Stimulated activated CD8-positive, alpha-beta memory T cell treated with anti-CD3 and anti-CD28 coated beads, Interleukin-7, amount 100 ng/mL, for 1 hour (primary cell): ENCODE measurements at places on chromosomes 2 and 18.

- no peak for DNase-seq
Measured at GRCh38 chr2:178084273-178084672, 11.7 kb upstream of the PDE11A start.

DNA sequence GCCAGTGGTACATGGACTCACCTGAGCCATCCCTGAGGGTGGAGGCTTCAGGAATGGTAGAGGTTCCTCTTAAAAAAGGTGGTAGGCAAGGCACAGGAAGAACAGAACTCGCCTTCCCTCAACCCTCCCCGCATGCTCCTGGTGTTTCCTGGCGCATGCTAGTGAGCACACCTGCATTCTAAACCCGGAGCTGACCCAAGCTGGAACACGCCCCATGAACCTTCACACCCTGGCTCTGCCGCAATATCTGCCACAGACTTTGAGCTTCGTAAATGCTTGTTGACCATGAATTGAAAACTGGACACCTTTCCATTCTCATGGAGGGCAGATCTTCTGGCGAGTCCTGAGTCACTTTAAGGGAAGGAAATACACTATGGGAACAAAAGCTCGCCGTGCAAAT is 601.3 kb upstream of the RAB6C start:
- DNase-seq = no peak

- no peak for DNase-seq
Measured at GRCh38 chr2:36512705-36513104, 85.3 kb downstream of the FEZ2 start.

GRCh38 chr2:190809876-190810525 is 70.6 kb upstream of the GLS start:
- no peak for DNase-seq

DNA sequence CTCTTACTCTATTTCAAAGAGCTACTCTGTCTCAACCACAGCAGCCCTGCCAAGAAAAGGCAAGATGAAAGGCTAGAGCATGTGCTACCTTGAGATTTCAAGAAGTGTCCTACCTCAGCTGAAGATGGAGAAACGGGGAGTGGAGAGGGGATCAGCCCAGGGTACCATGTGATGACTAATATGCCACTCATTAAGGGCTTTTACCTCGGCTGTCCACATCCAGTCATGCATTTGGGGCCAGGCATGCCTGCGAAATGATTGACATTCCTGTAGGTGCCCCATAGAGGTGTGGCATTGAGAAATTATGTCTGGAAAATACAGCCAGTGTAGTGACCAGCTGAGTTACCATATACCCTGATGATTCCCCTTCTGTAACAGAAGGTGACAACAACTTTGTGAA is 96.1 kb downstream of the NRP2 start:
- no peak for DNase-seq

DNA sequence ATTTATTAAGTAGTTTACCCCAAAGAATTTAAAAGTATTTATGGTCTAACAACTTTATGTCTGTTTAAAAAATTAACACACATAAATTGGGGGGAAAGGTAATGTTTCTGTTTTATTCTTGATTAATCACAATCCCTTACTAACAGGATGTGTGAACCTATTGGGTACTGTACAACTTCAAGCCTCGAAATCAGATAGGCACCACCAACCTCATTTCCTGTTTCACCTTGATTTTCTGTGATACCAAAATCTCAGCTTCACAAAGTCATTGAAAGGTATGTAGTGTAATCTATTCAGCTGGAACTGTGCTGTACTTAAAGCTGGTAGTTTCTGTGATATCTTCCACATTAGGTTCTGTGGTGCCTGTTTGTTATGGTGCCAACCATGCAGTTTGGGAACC is 4.0 kb downstream of the RNMT start:
- DNase-seq = no peak

- DNase-seq = no peak
Measured at GRCh38 chr2:24456599-24457556, 34.2 kb upstream of the NCOA1 start.

DNA sequence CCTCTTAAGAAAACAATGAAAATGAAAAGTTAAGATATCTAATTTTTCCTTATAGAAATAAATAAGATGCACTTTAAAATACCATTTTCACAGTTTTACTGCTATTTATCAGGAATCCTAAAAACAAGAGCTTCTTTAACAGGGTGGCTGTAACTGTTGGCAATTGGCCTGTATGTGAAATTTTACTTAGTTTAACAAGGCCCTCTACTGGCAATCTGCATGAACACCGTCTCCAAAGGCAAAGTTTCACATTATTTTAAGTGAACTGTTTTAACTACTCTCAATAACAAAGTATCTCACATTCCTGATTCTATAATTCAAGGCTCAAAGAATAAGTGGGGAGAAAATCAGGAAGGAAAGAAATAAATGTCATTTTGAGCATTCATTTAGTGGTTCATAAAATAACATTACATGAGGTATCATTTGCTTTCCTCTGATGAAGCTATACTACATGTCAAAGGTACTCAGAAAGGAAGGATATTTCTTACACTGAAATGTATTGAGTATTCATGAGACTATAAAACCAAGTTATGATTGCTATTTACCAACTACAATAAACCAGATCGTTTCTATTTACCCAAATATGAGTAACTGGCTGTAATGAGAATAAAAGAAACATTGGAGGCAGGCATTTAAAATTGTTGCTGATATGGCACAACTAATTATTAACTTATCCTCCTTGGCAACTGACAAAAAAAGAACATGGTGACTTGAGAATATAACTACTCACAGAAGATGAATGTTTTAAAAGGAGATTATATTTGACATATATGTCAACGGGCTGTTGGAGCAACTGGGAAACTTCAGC is 7.0 kb downstream of the NCKAP5 start:
- no peak for DNase-seq

DNA sequence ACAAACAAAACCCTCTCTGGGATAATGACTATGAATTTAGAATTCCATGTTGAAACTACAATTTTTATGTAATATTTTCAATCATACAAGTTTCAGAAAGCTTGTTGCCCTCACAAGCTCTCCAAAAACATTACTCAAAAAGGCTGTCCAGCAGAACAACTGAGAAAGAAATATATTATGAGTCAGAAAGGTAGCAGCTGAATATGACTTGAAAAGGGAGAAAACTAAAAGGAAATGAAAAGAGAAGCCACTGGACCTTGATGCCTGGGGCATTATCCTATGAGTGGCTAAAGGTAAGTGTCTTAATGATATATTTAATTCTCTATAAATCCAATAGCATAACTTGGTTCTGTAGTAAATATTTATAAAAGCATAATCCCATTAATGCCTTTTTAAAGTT is 61.8 kb downstream of the NXPH2 start:
- no peak for DNase-seq

DNA sequence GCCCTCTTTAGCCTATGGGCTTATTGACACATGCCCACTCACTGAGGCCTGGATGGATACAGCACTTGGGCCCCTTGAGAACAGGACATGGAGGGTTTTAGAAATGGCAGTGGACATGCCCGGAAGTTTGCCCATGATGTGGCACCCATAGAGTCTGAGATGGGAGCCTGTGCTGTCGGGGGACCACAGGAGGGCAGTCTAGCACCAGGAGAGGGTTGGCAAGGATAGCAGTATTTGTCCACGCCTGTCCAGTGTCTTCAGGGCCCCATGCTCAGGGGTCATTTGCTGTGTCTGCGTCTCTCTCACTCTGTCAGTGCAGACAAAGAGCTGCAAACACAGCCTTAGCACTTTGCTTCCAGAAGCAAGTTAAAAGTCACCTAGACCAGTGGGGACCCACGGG is 48.7 kb downstream of the IL1RL2 start:
- DNase-seq = no peak

DNA sequence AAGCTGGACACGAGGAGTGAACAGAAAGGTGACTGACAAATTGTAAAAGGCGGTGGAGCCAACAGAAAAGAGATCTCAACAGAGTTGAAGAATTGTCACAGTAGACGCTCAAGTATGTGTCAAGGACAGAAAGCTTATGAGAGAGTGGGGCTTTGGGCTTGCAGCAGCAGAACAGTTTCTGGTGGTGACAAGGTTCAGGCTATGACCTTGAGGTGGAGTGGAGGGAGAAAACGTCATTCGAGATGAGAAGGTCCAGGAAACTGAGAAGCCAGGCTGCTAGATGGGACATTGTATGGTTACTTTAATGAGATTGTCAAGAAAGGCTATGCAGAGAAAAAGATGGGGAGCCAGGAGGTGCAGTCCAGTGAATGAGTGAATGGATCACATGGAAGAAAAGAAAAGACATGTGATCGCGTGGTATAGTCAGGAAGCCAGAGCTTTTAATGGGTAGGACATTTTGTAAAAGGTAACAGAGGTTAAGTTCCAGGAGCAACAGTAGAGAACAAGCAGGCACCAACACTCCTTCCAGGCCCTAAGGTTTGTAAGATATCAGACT is 91.1 kb upstream of the EPC2 start:
- DNase-seq = no peak

DNA sequence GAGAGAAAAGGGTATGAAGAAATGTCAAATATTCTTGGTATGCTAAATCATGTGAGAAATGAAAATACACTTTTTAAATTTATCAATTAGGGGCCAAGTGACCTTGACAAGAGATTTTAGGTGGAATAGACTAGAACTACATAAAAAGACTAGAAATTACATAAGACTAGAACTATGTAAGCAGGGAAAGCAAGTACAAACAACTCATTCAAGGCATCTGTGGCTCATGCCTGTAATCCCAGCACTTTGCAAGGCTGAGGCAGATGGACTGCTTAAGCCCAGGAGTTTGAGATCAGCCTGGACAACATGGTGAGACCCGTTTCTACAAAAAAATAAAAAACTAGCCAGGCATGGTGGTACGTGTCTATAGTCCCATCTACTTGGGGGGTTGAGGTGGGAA is 20.3 kb downstream of the SF3B1 start:
- no peak for DNase-seq
